AG20443 (cell line): ENCODE measurements at places on chromosomes 5 and 9.
A peak's percentile ranks its signal among the peaks of the same experiment; 100 is the strongest.

GRCh38 chr9:2610985-2611384, 10.6 kb upstream of the VLDLR start:
- peak; percentile 17 for DNase-seq

GRCh38 chr5:38534156-38534453, 22.3 kb downstream of the LIFR start:
- no peak for DNase-seq

- no peak for DNase-seq
Measured at GRCh38 chr9:22146604-22147003, 137.5 kb upstream of the CDKN2B start.

DNA sequence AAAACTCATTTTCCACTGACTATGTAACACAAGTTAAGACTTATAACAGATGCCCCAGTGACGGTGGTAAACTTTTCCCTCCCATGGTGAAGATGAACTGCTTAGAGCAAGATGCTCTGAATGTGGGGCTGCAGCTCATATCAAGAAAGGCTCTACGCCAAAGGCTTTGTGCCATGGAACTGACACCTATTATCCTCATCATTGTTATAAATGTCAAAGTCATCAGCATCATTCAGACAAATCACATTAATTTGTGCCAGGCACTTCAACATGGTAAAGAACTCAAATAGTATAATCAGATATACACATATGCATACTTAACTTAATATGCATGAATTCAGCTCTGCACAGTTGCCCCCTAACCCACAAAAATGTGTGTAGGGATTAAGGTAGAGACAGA, 305.9 kb upstream of the ATP10B start:
- DNase-seq, result no peak

DNA sequence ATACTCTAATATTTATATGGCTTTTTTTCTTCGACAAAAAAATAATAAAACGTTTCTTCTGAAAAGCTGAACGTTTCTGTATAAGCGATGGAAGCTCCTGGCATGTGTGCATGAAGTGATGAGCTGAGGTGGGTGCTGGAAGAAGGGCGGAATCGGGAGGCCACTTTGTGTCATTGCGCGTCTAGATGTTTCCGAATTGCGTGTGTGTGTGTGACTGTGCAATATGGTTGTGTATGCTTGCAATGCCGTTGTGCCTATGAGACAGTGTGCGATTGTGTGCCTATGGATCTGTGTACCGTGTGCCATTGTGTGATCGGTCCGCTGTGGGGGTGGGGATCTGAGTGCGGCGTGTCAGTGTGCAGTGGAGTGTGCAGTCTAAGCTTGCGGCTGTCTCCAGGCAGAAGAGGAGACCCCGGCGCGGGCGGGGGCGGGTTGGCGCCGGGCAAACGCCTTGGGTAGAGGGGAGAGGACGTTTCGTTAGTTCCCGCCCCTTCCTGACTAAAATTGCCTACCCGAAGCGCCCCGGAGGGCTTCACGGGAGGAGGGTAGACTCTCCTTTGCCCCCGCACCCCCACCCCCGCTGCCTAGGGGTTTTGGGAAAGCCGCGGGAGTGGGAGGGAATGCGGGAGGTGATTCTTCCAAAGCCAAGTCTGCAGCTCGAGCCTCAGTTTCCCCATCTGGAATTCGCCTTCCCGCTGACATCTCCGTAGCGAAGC, 24.2 kb downstream of the PCDHGC5 start:
- DNase-seq, result no peak

DNA sequence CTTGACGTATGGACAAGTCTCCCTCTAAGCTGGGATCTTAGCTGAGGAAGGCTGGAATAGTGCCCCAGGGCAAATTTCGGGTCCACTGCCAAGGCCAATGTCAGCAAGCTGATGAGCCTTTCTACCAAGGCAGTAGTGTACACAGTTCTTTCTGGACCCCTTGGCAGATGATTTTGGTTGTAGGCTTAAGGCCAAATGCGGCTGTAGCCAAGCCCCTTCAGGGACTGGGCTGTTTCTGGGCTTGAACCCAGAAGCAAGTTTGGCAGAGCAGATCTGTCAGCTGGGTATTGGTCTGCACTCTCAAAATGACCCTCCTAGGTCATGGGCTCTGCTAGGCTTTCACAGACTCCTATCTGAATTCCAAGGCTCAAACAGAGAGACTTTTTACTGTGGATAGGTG, 121.6 kb downstream of the ADAMTSL1 start:
- DNase-seq, result no peak

- no peak for DNase-seq
Measured at GRCh38 chr9:23555851-23556250, 270.2 kb downstream of the ELAVL2 start.

- DNase-seq, result no peak
Measured at GRCh38 chr5:97967292-97967691, 784.2 kb upstream of the RIOK2 start.

GRCh38 chr9:137945581-137945980, 68.0 kb downstream of the CACNA1B start:
- no peak for DNase-seq

DNA sequence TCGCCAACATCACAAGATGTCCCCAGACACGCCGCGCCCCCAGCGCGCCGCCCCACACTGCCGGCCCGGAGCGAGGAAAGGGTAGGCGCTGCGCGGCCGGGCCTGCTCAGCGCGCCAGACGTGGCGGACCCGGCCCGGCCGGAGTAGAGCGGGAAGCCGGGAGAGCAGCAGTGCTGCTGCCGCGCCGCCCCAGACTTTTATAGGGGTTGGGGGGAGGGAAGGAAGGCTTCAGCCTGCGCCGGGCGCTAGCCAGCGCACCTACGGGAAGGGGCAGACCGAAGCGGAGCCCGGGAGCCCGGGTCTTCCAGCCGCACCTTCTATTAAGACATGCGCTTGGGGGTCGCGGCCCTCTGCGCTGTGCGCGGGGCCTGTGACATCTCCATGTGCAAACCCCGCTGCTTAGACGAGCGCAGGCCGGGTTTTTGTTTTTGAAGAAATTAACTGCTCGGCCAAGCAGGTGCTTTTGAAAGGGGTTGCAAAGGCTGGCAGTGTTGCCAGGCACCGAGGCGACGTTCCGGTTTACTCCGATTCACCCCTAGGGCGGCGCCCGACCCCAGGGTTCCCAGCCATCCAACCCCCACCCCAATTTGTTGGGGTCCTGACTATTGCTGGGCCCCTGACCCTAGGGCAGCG, 353 bp upstream of the PAX5 start:
- peak; percentile 53 for DNase-seq

GRCh38 chr5:112957036-112957808, 19.4 kb upstream of the DCP2 start:
- DNase-seq, result no peak

DNA sequence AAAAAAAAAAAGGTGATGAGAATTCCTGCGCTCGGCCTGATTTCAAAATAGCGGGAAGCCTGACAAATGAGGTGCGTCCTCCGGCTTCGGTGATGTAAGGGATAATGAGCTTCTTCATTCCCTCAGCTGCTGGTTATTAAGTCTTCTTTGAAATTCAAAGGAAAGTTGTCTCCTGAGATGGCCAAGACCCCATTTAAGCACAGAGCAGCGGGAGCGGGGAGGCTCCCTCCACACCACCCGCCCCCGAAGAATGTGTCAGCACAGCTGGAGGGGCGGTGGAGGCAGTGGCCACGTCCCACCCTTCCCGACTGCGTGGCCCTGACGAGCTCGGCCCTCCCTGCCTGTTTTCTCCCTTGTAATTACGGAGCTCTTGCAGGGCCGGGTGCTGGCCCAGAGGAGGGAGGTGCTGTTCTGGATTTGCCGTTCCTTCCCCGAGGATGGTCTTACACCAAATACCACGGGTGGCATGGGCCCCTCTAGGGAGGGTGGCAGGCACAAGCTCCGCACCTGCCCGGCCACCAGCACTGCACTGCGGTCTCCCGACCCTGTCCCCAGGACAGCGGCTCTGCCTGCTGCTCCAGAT, 31.0 kb downstream of the SLC9A3 start:
- DNase-seq, result peak; percentile 59
